CD4-positive, alpha-beta memory T cell (primary cell): ENCODE measurements at places on chromosomes 2 and 18. TPM values are rescaled to one million over a fixed set of nuclear protein-coding genes. Genes with fewer than 3 reads are reported as not detected.

LPIN2 gene
- 103 TPM for total RNA-seq

HJURP gene
- 0.19 TPM for total RNA-seq

SLC66A2 gene
- 26.4 TPM for total RNA-seq

LHCGR gene
- total RNA-seq = not detected

WDR33 gene
- total RNA-seq = 86.2 TPM

CTAGE1 gene
- total RNA-seq = not detected

REG3G gene
- not detected for total RNA-seq

VAMP5 gene
- total RNA-seq = 25.6 TPM

SH3BP4 gene
- total RNA-seq = not detected

OBSL1 gene
- 0.09 TPM for total RNA-seq

LYG1 gene
- total RNA-seq = 2.5 TPM

DNA sequence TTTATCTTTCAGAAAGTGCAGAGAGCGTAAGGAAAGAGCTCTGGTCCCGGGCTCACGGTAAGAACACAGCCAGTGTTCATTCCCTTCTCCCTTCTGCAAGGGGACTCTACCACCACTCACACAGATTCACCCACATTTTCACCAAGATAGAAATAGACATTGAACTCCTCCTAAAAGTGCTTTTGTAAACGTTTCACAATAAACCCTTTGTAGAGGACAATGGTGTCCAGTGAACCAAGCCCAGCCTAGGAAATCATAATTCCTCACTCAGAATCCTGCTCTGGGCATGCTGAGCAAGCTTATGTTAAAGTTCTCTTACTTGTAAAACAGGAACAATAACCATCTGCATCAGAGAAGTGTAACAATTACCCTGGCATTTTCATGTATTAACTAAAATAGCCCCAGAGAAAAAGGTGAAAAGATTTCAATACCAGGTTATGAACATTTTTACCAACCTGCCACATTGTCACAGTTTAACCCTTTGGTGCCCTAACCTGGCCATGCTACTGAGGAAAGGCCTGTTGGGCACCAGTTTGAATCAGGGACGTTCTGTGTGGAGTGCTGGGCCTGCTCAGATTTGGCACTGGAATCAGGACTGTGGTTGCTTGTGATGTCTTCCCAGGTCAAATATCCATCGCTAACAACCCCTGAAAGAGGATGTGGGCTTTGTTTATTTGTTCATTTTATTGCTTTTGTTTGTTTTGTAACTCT is 22.5 kb upstream of the NDUFV2 start:
- H3K4me1 ChIP-seq = peaks cover 34% of the 10 kb centered on the region
- no peak for DNase-seq
- H3K36me3 ChIP-seq = no peaks in the 10 kb centered on the region
- H3K27me3 ChIP-seq = no peaks in the 10 kb centered on the region
- no peak overlapping the region for H3K4me3 ChIP-seq
- H3K27ac ChIP-seq = no peak overlapping the region

GRCh38 chr18:31954349-31954748 is 11.4 kb upstream of the TRAPPC8 start:
- no peaks in the 10 kb centered on the region for H3K27me3 ChIP-seq
- H3K4me3 ChIP-seq = no peak overlapping the region
- no peaks in the 10 kb centered on the region for H3K4me1 ChIP-seq

DNA sequence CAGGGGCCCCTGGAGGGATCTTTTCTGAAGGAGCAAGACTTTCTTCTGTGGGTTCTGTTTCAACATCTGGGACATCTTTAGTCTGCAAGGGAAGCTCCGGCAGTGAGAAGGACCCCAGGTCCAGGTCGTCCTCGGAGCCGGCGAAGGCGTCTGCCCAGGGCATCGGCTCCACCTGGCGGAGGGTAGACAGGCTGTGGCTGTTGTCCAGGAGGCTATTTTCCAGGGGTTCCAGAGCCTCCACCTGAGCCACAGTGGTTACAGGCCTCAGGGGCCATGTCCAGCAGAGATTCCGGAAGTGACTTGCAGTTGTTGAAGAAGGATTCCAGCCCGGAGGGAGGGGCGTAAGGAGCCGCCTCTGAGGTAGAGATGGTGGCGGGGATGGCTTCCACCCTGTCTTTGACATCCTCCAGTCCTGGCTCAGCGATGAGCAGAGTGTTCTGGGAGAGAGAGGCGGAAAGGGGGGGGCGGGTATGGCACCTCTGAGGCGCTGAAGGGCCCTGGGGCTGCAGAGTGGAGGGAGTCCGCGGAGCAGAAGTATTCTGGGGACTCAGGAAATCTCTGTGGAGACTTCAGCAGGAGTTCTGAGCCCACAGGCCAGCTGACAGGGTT is 891.3 kb upstream of the LRRTM1 start:
- H3K4me1 ChIP-seq = no peaks in the 10 kb centered on the region
- no peak overlapping the region for H3K27ac ChIP-seq
- no peaks in the 10 kb centered on the region for H3K27me3 ChIP-seq
- DNase-seq = no peak
- H3K36me3 ChIP-seq = no peaks in the 10 kb centered on the region

DNA sequence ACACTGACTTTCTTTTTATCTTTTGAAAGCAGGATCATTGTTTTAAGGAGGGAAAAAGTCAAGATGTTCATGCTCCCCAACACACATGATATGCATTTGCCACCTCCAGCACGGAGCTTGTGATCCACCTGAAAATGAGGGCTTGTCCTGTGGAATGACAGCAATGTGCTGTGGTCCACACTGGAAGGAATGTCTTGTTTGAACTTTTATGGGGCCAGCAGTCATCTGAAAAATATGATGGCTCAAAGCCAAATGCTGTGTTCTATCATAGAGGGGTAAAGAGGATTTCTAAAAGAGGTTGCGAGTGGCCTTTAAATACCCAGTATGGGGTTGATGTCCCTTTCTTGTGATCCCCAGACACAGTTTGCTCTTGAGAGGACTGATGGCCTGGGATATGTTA is 226.5 kb upstream of the SPRED2 start:
- no peak for DNase-seq
- no peak overlapping the region for H3K27ac ChIP-seq
- peaks cover 6% of the 10 kb centered on the region for H3K27me3 ChIP-seq
- no peak overlapping the region for H3K4me3 ChIP-seq
- H3K36me3 ChIP-seq = no peaks in the 10 kb centered on the region
- no peaks in the 10 kb centered on the region for H3K4me1 ChIP-seq

- no peak overlapping the region for H3K4me3 ChIP-seq
- DNase-seq = no peak
- no peaks in the 10 kb centered on the region for H3K36me3 ChIP-seq
- H3K27ac ChIP-seq = no peak overlapping the region
- H3K4me1 ChIP-seq = no peaks in the 10 kb centered on the region
Measured at GRCh38 chr18:13324880-13325279, 106.3 kb downstream of the LDLRAD4 start.

GRCh38 chr2:222272446-222273015 is 26.3 kb downstream of the PAX3 start:
- no peak overlapping the region for H3K4me3 ChIP-seq
- H3K27me3 ChIP-seq = no peaks in the 10 kb centered on the region
- DNase-seq = no peak
- no peak overlapping the region for H3K27ac ChIP-seq
- no peaks in the 10 kb centered on the region for H3K36me3 ChIP-seq

GRCh38 chr18:4888251-4889040 is 308.6 kb downstream of the AKAIN1 start:
- H3K36me3 ChIP-seq = no peaks in the 10 kb centered on the region
- H3K4me3 ChIP-seq = no peak overlapping the region
- no peaks in the 10 kb centered on the region for H3K27me3 ChIP-seq
- no peak for DNase-seq

GRCh38 chr18:67432806-67433205 is 83.7 kb downstream of the DSEL start:
- no peaks in the 10 kb centered on the region for H3K36me3 ChIP-seq
- no peaks in the 10 kb centered on the region for H3K27me3 ChIP-seq
- DNase-seq = no peak
- H3K4me1 ChIP-seq = no peaks in the 10 kb centered on the region

GRCh38 chr2:112048887-112049286 is 6.2 kb upstream of the TMEM87B start:
- H3K4me3 ChIP-seq = no peak overlapping the region
- H3K36me3 ChIP-seq = no peaks in the 10 kb centered on the region
- H3K27me3 ChIP-seq = no peaks in the 10 kb centered on the region
- H3K4me1 ChIP-seq = peaks cover 7% of the 10 kb centered on the region
- peak; percentile 55 for DNase-seq
- no peak overlapping the region for H3K27ac ChIP-seq

- DNase-seq = no peak
- no peaks in the 10 kb centered on the region for H3K4me1 ChIP-seq
- no peak overlapping the region for H3K27ac ChIP-seq
- H3K27me3 ChIP-seq = no peaks in the 10 kb centered on the region
Measured at GRCh38 chr2:54755641-54756326, 32.3 kb downstream of the EML6 start.

GRCh38 chr18:8707556-8708300 is 2.4 kb downstream of the MTCL1 start:
- peaks cover 29% of the 10 kb centered on the region for H3K27me3 ChIP-seq
- no peak overlapping the region for H3K4me3 ChIP-seq
- peaks cover 26% of the 10 kb centered on the region for H3K4me1 ChIP-seq

- no peak overlapping the region for H3K27ac ChIP-seq
- no peak for DNase-seq
- H3K4me1 ChIP-seq = peaks cover 7% of the 10 kb centered on the region
- no peaks in the 10 kb centered on the region for H3K27me3 ChIP-seq
- H3K36me3 ChIP-seq = no peaks in the 10 kb centered on the region
Measured at GRCh38 chr2:37412231-37412630, 67.8 kb downstream of the QPCT start.

DNA sequence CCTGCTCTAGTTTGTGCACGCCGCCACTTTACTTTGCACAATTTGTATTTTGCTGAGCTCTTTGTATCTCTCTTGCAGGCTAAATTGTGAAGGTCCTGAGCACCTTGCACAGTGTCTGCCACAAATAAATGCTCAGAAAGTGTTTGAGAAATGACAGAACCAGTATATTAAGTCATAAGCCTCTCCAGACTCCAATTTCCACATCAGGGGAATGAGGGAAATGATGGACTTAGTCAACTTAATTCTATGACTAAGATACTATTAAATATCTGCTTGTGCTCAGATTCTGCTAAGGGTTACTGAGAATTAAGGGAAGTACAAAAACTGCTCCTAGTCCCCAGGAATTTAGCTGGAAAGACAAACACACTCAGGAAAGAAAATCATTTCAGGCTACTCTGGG is 239.1 kb upstream of the SLC14A2 start:
- no peak overlapping the region for H3K27ac ChIP-seq
- DNase-seq = no peak
- no peaks in the 10 kb centered on the region for H3K27me3 ChIP-seq
- no peaks in the 10 kb centered on the region for H3K4me1 ChIP-seq
- H3K36me3 ChIP-seq = no peaks in the 10 kb centered on the region
- no peak overlapping the region for H3K4me3 ChIP-seq

DNA sequence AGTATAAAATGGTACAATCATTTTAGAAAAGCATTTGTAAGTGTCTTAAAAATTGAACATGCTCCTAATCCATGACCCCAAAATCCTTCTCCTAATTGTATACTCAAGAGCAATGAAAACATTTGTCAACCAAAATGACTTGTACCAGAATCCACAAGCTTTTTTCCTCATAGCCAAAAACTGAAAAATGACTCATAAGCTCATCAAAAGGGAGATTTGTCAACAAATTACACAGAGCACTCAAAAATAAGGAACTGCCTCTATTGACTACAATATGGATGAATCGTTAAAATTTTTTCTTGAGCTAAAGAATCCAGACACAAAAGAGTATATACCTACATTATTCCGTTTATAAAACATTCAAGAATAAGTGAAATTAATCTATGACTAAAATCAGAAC is 544.8 kb downstream of the ARHGAP15 start:
- H3K27me3 ChIP-seq = no peaks in the 10 kb centered on the region
- no peaks in the 10 kb centered on the region for H3K4me1 ChIP-seq
- H3K27ac ChIP-seq = no peak overlapping the region
- peaks cover 14% of the 10 kb centered on the region for H3K36me3 ChIP-seq
- H3K4me3 ChIP-seq = no peak overlapping the region
- DNase-seq = no peak

DNA sequence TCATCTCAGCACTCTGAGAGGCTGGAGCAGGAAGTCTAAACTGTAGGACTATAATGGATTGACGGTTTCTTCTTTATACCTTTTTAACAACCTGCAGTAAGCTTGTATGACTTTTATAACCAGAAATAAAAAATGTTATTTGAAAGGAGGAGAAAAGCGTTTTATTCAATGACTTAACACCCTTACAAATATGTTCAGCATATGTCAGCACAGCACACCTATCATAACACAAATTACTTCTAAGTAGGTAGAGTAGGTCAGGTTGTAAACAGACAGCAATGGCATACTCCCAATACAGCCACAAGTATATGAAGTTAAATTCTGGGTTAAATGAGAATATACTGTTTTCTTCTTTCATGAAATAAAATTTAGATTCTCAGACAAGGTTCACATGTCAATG is 16.1 kb downstream of the RAB1A start:
- H3K4me3 ChIP-seq = no peak overlapping the region
- no peaks in the 10 kb centered on the region for H3K27me3 ChIP-seq
- no peaks in the 10 kb centered on the region for H3K36me3 ChIP-seq
- H3K4me1 ChIP-seq = peaks cover 54% of the 10 kb centered on the region

DNA sequence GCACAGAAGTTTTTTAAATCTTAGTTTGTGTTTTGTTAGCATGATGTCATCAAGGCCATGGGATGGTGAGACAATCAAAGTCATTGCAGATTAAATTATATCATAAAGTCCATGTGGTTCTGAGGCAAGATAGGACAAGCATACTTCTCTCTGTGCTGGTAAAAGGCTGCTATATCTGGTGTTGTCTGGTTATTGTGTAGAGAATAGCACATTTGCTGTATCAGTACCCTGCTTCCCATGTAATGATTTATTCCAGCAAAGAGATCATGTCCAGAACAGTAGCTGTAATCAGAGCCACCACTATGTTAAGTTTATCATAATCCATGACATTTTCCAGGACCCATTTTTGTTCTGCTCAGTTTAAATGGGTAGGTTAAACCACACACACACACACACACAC is 123.0 kb downstream of the TTC27 start:
- no peaks in the 10 kb centered on the region for H3K36me3 ChIP-seq
- no peak overlapping the region for H3K27ac ChIP-seq
- H3K4me3 ChIP-seq = no peak overlapping the region
- H3K4me1 ChIP-seq = peaks cover 4% of the 10 kb centered on the region

GRCh38 chr2:13986119-13986720 is 646.3 kb upstream of the LRATD1 start:
- H3K4me1 ChIP-seq = no peaks in the 10 kb centered on the region
- no peaks in the 10 kb centered on the region for H3K27me3 ChIP-seq
